T-cell (primary cell): ENCODE measurements at places on chromosomes 3 and 15.

GRCh38 chr3:187456250-187456649 lies 88.1 kb downstream of the RTP4 start:
- DNase-seq, result no peak

GRCh38 chr3:51340013-51340829 lies 44.9 kb upstream of the MANF start:
- DNase-seq, result no peak

DNA sequence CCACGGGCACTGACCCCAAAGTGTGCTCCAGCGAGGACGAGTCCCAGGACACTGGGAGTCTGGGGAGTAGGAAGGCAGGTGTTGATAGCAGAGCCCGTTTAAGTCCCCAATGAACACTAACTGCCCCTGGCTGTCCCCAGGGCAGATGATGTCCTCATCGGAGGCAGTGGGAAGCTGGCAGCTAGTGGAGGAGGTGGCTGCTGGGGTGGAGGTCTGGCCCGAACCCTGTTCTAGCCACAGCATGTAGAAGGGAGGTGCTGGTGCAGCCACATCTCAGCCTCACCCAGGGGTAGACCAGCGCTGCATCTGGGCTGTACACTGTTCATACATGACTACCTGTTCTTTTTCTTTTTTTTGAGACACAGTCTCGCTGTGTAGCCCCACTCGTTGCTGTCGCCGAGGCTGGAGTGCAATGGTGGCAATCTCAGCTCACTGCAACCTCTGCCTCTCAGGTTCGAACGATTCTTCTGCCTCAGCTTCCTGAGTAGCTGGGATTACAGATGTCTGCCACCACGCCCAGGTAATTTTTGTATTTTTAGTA lies 51.8 kb downstream of the KLF13 start:
- no peak for DNase-seq

GRCh38 chr15:101411581-101411980 lies 77.9 kb downstream of the PCSK6 start:
- DNase-seq, result no peak

- DNase-seq, result no peak
Observed at GRCh38 chr3:63557912-63558311, 94.6 kb upstream of the SNTN start.
